ENCODE measurements at places on chromosomes 1 and 21.

DNA sequence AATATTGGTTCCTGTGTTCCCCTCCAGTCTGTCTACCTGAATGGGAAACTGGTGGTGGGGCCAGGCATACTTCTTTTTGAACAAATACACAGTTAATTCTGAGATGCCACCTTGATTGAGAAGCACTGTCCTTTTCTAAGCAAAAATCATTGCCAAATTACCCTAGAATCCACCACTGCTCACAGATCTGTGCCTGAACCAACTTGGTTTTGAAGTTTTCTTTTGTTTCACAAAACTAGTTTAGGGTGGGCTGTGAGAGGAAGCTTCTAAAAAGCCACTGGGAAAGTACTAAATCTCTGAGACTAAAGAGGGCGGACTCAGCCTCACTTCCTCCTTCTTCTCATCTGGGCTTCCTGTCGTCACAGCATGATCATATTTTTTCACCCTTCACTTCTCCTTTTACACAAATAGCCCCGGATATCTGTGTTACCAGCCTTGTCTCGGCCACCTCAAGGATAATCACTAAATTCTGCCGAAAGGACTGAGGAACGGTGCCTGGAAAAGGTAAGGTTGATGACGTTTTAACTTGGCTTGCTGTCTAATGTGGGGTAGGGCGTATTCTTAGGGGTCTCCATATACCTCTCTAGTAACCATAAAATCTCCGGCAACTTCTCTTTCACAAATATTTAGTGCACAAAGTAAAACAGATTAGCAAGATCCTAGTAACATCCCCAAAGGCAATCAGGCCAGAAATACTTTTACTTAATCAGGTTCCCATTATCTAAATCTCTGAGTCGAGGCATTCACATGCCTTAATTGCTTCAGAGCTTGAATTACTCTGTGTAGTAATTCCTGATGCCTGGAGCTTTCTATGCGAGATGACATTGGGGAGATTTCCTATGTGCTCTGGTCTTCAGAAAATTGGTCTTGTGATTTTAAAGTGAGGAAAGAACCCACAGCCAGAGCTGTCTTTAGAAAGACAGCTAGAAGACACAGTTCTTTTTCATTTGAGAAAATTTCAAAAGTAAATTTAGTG lies at the start of gene CD53:
TSS of gene CD53 (plus strand) at position 404 of the 976 bp plus-strand sequence. CDS start 18,261 bp downstream, outside the sequence.
- no peak for DNase-seq

GRCh38 chr1:27574871-27575831 lies 28.8 kb downstream of the AHDC1 start:
- no peak for DNase-seq

GRCh38 chr1:37974567-37974966 lies 15.3 kb downstream of the SF3A3 start:
- no peak for DNase-seq

DNA sequence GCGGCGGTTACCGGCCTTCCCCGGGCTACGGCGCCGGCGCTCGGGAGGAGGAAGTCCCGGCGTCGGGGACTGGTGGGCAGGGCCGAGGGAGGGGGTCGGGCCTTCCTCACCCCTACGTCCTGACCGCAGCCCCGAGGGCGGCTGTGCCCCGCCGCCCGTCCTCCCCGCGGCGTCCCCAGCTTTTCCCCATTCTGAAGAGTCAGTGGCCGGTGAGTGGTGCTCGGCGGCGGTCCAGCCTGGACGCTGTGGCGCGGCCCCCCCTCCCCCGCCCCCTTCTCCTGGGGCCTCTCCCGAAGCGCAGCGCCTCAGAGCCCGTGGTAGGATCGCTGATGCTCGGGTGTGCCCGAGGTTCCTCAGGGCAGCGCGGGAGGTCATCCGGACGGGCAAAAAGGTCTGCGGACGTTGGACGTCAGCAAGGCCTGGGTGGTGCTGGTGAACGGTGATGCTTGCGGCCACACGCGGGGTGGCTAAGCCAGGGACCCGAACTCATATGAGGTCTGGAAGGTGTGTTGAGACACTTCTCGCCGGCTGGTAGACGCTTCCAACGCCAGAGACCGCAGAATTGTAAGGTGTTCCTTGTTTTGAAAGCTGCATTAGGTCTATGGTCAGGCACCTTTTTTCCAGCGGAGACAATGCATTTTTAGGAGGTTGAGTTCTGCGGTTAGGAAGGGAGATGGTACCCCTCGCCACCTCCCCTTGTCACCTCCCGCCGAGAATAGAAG lies 725 bp downstream of the SLC25A33 start:
- peak; percentile 31 for DNase-seq

- DNase-seq = no peak
Measured at GRCh38 chr1:219278288-219278687, 104.6 kb downstream of the LYPLAL1 start.

DNA sequence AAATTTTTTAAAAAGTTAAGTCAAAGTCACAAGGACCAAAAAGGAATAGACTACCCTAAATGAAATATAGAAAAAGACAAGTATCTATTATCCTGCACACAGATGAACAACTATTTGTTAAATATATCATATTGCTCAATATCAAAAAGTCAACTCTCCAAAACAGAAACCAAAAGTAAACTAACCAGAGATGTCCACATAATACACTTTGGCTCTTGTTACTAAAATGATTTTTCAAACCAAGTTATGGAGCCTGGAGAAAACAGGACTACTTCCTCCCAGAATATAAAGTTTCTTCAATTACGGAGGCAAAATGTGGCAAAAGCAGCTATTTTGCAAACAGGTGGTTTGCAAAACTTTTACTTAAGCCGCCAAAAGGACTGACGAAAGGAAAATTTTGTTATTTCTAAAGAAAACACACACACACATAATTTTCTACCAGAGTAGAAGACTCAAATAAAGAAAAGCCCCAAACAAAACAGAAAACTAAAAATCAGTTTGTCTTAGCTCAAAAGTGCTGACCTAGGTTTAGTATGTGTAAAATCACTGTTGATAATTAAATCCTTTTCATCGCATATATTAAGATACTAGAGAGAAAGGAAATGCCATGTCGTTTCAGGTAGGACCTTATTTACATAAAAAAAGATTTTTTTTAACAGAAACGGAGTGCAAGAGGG lies 1.1 kb downstream of the DPYD start:
- no peak for DNase-seq

DNA sequence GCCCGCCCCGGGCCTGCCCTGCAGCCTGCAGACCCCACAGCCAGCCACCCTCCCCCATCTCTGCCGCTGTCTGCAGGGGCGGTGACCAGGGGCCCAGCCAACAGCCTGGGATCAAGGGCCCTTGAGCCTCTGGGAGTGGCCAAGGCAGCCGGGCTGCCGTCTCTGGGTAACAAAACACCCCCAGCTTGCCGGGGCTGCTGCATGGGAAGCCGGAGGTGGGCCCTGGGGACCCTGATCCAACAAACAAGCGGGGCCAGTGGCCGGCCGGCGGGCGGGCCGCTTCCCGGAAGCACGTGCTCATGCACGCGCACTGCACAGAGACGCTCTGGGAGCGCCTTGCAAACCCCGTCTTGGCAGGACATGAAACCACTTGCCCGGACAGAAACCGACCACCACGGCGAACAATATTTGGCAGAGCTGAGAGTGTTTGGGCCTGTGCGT lies 13.2 kb downstream of the MEGF6 start:
- DNase-seq = no peak

DNA sequence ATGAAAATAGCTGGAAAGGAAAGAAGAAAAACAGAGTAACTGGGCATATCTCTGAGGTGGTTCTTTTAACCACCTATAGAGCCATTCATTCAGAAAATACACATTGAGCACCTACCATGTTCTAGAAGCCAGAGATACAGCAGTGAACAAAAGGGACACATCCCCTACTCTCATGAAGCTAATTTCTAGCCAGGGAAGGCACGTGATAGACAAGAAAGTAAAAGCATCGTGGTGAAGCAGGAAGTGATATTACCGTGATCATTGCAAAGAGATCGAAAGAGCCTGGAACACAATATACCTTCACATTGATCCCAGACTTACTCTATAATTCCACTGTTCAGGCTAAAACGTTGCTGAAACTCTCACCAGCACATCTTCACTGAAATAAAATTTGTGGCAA lies 76.0 kb downstream of the TIAM1 start:
- no peak for DNase-seq

- DNase-seq = no peak
Measured at GRCh38 chr1:53348486-53349368, 20.9 kb upstream of the LRP8 start.

- no peak for DNase-seq
Measured at GRCh38 chr1:11056504-11056903, 3.3 kb downstream of the SRM start.

GRCh38 chr1:177659281-177659680 lies 310.6 kb downstream of the SEC16B start:
- no peak for DNase-seq

DNA sequence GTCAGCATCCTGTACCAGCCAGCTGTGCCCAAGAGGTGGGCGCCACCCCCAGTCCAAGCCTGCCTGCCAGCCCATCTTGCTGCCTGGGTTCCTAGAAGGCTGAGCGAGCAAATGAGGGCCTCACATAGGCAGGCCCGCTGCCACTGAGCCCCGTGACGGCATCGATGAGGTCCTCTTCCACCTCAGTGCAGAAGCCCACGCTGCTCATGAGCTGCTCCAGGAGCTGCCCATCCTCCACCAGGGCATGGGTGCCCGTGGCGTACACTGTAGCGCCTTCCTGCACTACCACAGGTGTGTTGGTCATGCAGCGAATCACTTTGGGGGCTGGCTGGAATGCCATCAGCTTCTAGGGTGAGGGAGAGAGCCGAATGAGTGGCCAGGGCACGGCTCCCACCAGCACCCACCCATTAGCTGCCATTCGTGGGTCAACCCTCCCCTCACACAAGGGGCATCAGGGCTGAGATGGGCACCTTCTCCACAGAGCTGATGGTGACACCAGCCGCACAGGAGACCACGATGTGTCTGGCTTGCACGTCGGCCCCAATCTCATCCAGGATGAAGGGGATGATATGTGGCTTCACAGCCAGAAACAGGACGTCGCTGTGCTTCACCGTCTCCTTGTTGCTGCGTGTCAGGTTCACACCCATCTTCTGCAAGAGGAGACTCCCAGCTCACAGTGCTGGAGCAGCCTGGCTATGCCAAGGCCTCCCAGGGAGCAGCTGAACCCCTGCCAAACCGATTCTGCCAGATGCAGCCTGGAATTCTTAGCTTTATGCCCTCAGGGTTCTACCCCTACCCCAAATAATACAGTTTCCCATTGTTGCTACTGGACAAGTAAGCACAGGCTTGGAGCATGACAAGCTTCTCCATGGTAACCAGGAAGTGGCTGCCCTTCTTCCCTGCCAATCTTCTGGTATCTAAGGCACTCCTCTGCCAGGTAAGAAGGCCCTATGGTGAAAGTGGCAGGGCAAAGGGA lies 2.0 kb downstream of the PYCR2 start:
- DNase-seq = no peak

DNA sequence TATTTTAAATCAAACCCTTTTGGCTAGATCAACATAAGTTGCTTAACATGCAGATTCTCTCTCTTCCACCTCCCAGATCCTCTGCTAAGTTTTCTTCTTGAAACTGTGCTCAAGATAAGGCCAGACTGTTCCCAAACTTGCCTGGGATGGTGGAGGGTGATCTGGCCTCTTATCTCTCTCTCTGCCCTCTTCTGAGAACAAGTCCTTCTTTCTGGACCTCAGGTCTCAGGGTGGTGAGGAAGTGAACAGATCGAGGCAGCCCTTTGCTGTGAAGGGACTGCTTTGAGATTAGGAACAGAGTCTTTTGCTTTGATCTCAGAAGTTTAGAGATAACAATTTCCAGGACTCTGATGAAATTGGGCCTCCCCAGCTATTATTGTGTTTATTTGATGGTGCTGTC lies 70.7 kb downstream of the HUNK start:
- no peak for DNase-seq

DNA sequence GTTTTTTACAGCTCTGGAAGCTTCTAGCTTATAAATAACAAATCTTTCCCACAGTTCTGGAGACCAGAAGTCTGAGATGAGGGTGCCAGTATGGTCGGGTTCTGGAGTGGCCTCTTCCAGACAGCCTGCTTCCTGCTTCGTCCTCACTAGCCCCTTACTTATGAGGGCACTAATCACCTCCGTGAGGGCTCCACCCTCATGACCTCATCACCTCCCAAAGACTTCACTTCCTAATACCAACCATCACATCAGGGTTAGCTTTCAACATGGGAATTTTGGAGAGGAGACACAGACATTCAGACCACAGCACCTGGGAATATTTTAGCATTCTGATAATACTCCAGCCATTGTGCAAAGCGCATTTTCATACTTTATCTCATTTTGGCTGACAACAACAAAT lies 223.7 kb upstream of the IRF2BP2 start:
- DNase-seq = no peak

GRCh38 chr1:76615253-76616035 lies 251.8 kb upstream of the ST6GALNAC5 start:
- no peak for DNase-seq

DNA sequence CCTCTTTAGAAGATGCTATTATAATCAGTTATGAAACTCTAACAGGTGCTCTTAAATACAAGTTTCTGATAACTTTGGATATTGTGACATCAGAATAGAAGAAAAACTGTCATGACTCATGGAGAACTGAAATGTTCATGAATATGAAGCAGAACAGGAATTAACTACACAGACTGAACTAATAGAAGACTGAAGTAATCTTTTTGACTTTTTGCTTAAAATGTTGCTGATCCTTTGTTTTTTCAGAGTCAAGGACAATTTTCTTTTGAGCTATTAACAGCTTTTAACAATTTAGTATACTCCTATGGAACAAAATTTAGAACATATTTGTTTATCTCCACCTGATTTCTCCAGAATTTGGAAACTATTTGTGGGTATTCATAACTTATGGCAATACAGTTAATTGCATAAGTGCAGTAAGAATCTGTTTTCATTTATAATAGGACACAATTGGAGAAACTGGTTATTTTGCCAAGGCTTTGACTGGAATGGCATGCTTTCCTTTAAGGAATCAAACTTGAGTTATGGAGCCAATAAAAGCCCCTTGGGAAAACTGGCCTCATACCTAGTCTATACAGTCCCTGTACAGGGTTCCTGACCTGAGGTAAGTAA lies 18.7 kb upstream of the PLA2G5 start:
- DNase-seq = no peak

- no peak for DNase-seq
Measured at GRCh38 chr1:58576727-58577653, at the start of gene TACSTD2. Gene TACSTD2 (minus strand): TSS chr1:58577252. CDS start chr1:58577156, 96 bp downstream.

DNA sequence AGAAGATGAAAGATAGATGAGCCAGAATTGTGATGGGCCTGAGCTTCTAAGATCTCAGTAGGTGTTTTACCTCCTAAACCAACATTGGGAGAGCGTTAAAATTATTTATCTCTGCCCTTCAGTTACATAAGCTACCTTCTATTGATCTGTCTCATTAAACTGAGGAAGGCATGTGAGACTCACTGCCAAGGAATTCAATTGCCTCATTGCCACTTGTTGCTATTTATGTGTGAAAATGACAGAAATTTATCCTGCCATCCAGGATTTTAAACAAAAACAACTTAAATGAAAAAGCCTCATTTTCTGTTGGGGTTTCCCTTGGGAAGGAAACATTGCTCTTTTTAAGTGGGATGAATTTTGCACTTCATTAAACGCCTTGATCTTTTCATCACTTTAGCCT lies 78.7 kb upstream of the RUNX1 start:
- no peak for DNase-seq

Measured in stimulated activated CD4-positive, alpha-beta T cell treated with anti-CD3 and anti-CD28 coated beads, Interleukin-1b, Interleukin-23, amount 100 ng/mL, for 1 hour (primary cell).